ENCODE measurements at places on chromosomes 5 and 9. TPM values are rescaled to one million over a fixed set of nuclear protein-coding genes. Genes with fewer than 3 reads are reported as not detected.

GRCh38 chr5:39470811-39471210, 46.0 kb upstream of the DAB2 start:
- DNase-seq = no peak

GRCh38 chr9:32875748-32876147, 92.4 kb downstream of the TMEM215 start:
- DNase-seq = no peak

The RNF208 gene
- total RNA-seq = 19.3 TPM

The FEM1C gene
- 8.7 TPM for total RNA-seq

DNA sequence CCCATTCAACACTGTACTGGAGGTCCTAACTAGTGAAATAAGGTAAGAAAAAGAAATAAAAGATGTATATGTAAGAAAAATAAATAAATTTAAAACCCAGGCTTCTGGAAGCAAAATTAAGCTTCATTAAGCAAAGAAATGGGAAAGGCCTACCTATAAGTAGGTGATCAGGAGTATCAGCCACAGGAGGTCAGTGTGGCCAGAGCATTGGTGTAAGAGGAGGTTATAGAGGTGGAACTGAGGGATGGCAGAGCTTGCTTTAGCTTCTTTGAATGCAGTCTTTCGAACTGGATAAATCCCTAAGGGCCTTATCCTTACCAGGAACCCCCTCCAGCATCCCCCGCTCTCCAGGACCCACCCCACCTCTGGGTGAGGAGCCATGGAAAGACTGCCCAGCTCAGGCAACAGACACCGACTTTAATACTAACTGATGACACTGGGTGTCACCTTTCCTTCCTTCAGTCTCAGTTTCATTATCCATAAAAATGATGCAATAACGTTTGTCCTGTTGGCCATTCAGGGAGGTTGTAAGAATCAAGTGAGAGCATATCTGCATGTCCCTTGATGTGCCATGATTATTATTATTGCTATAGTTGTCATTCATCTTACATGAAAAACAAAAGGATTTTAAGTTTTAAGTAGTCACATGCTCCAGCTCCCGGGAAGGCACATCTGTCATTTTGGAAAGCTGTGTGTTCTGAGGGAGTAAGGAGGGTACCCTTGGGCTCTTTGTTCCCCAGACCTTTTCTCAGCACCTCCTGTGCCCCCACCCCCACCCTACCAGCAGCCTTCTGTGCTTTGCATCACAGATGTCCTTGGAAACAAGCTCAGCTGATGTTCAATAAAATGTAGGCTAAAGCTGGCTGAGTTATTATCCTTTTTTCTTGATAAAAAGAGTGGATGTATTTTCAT, 50.8 kb upstream of the CTNNA1 start:
- no peak for DNase-seq

DNA sequence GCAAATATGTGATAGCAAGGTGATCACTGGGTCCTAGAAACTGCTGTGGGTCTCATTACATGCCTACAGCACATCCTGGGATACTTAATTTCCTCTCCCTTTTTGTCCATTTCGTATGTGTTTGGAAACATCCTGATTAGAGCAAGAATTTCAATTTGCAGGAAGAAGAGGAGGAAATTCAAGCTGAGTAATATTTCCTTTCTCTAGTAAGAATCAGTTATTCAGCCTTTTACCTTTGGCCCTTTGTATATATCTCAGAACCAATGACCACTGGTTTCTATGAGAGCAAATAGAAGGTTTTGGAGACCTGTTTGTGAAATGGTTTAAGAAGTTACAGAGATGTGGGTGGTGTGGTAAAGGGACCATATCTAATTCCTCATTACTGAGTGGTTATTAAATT, 171.6 kb downstream of the RMI1 start:
- DNase-seq = no peak

GRCh38 chr5:154756009-154756867, 1.1 kb downstream of the LARP1 start:
- peak; percentile 22 for DNase-seq

GRCh38 chr9:113343732-113344231, 3.7 kb upstream of the WDR31 start:
- peak; percentile 95 for DNase-seq
